NCI-H1092 (cell line): ENCODE measurements at places on chromosomes 3 and 15.

DNA sequence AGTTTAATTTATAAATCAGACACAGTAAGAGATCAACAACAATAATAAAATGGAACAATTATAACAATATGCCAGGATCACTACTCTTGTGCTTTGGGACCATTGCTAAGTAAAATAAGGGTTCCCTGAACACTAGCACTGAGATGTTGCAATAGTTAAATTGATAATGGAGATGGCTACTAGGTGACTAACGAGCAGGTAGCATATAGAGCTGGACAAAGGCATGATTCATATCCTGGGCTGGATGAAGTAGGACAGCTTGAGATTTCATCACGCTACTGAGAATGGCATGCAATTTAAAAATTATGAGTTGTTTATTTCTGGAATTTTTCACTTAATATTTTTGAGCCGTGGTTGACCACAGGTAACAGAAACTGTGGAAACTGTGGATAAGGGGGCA is 20.7 kb upstream of the MYZAP start:
- no peak for DNase-seq

- no peak for DNase-seq
Observed at GRCh38 chr15:42494998-42495360, 455 bp upstream of the SNAP23 start.

DNA sequence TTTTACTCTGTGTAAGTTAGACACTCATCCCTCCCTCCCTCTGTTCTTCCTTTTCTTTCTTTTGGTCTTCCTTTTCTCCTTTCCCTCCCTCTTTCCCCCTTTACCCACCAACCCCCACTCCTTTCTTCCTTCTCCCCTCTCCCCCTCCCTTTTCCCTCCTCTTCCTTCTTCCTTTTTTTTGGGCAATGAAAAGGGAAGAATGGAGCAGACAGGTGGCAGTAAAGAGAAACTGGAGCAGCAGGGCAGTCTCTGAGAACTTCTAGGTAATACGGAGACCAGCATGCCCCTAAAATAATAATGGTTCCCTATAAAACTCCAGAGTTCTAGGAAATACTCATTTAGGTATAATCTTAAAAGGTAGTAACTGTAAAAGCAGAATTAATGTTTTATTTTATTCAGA is 11.4 kb upstream of the GPR171 start:
- no peak for DNase-seq

DNA sequence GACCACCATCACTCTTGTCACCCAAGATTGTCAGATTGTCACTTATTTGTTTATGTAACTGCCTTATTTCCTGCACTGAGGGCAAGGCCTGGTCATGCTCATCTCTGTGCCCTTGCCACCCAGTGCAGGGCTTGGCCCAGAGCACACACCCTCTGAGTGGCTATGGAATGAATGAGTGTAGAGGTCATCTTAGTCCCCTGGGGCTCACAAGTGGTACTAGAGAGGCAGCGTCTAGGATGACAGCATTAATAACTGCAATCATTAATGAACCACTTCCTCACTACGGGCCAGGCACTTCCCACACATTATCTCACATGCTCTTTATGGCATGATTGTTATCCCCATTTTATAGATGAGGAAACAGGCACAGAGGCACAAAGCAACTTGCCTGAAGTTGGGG is 117.0 kb downstream of the SMAD6 start:
- DNase-seq, result no peak

DNA sequence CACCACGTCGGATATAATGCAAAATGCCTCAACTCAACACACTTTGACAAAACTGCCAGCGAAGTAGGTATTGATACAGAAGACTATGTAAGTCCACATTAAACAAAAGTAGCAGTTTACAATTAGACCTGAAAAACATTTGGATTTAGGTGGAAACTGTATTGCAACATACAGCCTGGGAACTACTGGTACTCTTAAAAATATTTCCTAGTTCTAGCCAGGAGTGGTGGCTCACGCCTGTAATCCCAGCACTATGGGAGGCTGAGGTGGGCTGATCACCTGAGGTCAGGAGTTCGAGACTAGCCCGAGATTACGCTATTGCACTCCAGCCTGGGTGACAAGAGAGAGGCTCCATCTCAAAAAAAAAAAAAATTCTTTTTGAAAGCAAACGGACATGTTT is 246.2 kb downstream of the ZBTB20 start:
- no peak for DNase-seq

GRCh38 chr3:50003824-50004223 is 63.9 kb downstream of the RBM6 start:
- no peak for DNase-seq

GRCh38 chr3:196194542-196194915 is 16.7 kb downstream of the ZDHHC19 start:
- no peak for DNase-seq

DNA sequence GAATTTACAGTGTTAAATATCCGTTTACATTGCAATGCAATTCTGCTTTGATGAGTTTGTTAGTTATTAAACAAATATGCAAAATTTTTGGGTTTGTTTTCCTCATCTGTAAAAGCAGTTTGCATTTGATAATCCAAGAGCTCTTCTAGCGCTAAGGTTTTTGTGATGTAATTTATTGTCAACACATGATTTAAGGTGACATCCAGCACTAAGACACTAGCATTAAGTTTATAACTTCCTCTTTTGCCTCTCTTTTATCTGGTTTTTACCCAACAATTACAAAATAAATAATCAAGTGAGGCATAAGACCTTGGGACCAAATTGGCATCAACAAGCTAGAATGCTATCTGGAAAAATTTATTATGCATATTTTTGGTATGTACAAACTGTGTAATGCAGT is 969 bp upstream of the DNAJC19 start:
- no peak for DNase-seq
